Bronchial epithelial cell (primary cell): ENCODE measurements at places on chromosomes 4 and X. TPM values are rescaled to one million over a fixed set of nuclear protein-coding genes. Genes with fewer than 3 reads are reported as not detected.

MEPE gene
- total RNA-seq = not detected in 2 replicates

NELFA gene
- total RNA-seq = 14.7 and 17.9 TPM in 2 replicates

- DNase-seq = no peak
Observed at GRCh38 chrX:118116713-118117550, at the start of gene KLHL13. Gene KLHL13, minus strand, starts transcription at chrX:118116810. Its CDS starts 88,337 bp downstream, at chrX:118028473.

DNA sequence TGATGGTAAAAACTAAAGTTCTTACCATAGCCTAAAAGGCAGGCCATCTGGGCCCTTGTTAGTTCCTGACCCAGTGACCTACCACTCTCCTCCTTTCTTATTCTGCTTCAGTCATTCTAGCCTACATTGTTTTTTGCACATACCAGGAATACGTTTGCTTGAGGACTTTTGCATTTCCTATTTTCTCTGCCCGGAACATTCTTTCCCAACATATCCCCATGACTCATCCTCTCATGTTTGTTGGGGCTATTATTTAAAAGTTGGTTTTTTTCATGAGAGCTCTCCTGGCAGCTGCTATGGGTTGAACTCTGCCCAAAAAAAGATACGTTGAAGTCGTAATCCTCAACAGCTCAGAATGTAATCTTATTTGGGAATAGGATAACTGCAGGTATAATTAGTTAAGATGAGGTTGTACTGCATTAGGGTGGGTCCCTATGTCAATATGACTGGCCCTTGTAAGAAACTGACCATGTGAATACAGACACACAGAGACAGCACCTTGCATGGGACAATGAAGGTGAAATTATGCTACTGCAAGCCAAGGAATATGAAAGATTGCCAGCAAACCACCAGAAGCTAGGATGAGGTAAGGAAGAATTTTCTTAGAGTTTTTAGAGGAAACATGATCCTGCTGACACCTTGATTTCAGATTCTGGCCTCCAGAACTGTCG lies 138.3 kb upstream of the PDHA2 start:
- DNase-seq = peak; percentile 69

GRCh38 chrX:149003863-149004660 lies 501.0 kb downstream of the IDS start:
- no peak for DNase-seq

GRCh38 chrX:40144576-40144975 lies 46.8 kb upstream of the BCOR start:
- no peak for DNase-seq

GRCh38 chrX:21171181-21171580 lies 203.0 kb upstream of the CNKSR2 start:
- no peak for DNase-seq
